Activated T-cell treated with anti-CD3 and anti-CD28 coated beads, Interleukin-2, amount 50 U/mL, for 24 hours (primary cell): ENCODE measurements at places on chromosomes 6 and 20.
A peak's percentile ranks its signal among the peaks of the same experiment; 100 is the strongest.

GRCh38 chr20:33769043-33769442, 37.2 kb downstream of the ZNF341 start:
- no peak for DNase-seq

DNA sequence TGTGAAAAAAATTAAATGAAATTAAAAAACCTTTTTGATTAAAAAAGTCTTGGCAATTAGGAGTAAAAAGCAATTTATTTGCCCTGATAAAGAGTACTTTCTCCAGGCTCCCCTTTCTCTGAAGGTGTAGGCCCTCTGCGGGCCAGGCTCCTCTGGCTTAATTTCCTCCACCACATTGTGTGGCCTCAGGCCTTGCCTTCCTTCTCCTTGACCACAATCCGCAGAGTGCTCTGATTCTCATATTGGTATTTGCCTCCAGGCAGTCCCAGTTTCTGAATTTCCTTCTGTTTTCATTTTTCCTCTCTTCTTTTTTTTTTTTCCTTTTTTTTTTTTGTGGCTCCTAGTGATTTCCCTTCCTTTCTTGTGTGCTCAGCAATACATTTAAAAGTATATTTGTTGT, 96.4 kb downstream of the AIG1 start:
- no peak for DNase-seq

- no peak for DNase-seq
Observed at GRCh38 chr6:10081957-10082356, 332.9 kb downstream of the TFAP2A start.

GRCh38 chr6:3516092-3516491, 59.2 kb upstream of the SLC22A23 start:
- DNase-seq, result no peak

- DNase-seq, result no peak
Observed at GRCh38 chr6:160882791-160883279, 108.7 kb upstream of the MAP3K4 start.

DNA sequence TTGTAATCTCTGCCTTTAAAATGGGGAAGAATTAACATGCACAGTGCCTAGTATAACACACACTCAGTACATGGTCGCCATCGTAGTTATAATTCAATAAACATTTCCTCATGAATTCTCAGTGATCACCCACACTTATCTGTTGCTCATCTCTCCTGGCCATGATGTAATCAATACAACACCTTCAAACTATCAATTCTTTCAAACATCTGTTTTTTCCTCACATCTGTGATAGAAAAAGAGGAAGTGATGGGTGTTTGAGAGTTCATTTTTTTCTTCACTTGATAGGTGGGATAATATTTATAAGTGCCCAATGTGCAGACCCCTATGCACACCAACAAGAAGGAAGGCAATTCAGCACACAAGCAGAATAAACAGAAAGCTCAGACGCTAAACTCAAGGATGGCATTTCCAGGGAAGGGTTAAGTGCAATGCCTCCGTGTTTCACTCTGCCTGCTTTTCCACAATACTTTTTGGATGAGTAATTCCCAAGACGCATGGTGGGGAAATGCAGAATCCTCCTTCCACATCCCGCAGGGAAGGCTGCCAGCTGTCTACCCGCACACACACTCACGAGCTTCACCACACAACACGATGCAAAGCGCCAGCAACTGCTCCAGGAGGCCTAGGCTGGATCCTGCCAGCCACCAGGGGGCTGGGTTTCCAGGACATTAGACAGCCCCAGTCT, 100.3 kb downstream of the GMPR start:
- no peak for DNase-seq

DNA sequence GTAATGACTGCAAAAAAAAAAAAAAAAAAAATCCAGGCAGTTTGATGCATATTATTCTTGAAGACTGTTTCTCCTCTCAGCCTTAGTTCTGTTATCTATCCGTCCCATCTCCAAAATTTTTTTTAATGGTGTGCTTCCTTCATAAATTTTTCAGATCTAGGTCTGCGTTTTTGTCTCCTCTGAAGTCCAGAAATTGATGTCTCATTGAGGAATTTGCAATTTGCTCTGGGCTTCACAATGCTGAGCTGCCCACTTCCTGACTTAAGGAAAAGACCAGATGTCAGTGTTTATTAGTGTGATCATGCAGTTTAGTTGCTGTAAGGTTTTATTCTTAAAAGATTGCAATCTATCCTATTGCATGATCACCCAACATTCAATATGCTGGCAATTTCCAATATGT, 297.6 kb downstream of the ZNF217 start:
- no peak for DNase-seq

DNA sequence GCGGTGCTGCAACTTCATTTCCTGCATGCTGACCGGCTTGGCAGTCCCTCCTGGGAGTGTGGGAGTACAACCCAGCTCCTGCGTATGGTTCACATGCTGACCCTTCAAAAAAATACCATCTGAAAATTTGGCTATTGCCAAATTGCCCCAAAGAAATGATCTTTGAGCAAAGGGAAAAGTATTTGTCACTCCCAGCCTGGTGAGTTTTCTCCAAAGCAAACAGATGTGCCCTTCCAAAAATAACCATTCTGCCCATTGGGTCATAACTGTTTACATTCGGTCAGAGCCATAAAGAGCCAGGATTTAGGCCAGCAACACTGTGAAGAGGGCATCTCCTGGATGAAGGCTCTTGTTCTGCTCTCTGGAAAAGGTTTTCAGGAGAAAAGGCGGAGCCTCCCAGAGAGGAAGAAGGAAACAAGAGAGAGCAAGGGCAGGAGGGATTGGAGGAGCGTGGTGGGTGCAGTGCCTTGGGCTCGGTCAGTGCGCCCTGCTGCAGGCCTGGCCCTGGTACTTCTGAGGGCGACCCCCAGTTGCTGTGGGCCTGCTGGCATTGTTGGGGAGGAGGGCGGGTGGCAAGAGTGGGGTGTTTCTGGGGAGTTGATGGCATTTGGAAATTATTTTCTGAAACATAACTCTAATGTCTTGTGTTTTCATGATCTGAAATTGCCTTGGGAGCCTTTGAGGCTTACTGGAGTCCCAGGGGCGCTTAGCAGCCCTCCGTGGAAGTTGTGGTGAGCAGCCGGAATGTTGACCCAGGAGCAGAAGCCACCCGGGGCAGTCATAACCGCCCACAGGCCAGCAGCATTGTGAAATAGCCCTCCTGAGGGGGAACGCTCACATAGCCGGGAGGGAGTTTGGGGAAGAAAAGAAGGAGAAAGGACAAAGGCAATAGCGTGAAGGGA, 248.4 kb downstream of the MYLK4 start:
- DNase-seq, result no peak

DNA sequence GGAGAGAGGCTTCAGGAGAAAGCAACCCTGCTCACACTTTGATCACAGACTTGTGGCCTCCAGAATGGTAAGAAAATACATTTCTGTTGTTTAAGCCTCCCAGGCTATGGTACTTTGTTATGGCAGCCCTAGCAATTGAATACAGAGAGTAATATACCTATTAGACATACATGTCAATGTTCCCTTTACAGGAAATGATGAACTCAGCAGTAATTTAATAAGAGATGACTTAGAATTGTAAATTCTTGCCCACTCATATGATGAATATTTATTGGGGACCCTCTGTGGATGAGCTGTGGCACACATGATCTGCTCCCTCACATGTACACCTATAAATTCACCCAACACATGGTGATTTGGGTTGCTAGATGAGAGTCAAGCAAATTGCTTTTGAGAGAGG, 20.4 kb upstream of the FOXA2 start:
- no peak for DNase-seq

- no peak for DNase-seq
Observed at GRCh38 chr6:10309457-10310329, 105.2 kb downstream of the TFAP2A start.

GRCh38 chr20:25050082-25050481, 7.9 kb downstream of the ACSS1 start:
- DNase-seq, result peak; percentile 19

GRCh38 chr6:34350137-34350933, 42.1 kb downstream of the NUDT3 start:
- no peak for DNase-seq

GRCh38 chr20:41147767-41148191, 10.4 kb downstream of the PLCG1 start:
- no peak for DNase-seq

DNA sequence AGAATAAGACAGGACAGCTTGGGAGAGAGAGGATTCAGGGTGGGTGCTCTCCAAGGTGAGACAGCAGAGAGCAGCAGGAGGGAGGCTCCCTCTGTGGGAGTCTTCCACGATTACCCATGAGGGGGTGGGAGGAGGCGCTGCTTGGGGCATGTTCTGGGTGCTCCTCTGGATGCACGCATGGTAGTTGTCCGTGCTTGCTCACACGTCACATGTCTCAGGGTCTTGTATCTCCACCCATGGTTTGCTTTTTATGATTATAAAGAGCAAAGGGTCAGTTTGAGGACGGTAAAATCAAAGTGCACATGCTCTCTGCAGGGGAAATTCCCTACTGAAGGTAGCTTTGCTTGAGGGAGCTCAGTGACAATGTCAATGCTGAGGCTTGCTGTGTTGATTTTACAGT, 338.4 kb downstream of the THBS2 start:
- DNase-seq, result no peak

- DNase-seq, result no peak
Observed at GRCh38 chr6:127131772-127132376, 13.4 kb downstream of the RSPO3 start.

- no peak for DNase-seq
Observed at GRCh38 chr6:140968062-140968461, 1164.7 kb upstream of the GJE1 start.

- DNase-seq, result no peak
Observed at GRCh38 chr20:57904314-57905105, 194.7 kb upstream of the PMEPA1 start.

DNA sequence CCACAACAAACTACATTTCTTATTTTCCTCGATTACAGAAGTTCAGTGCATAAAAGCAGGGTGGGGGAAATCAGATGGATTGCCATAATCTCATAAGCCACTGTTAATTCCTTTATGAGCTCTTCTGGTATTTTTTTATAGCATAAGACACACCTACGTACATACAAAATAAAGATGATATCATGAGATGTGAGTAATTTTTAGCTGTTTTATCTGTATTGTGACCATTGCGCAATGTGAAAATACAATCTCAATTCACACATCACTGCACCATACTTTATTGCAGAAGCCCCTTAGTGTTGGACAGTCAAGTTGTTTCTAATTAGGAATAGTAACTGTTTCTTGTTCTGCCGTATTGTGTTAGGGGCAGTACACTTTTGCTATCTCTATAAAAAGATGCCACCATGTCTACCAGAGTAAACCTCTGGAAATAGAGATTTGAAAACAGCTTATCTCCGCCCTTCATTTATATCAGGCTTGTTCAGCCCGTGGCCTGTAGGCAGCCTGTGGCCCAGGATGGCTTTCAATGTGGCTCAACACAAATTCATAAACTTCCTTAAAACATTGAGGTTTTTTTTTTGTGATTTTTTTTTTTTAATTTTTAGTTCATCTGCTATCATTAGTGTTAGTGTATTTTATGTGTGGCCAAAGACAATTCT, 90.4 kb downstream of the FARS2 start:
- no peak for DNase-seq

GRCh38 chr6:33673851-33674250, 37.6 kb downstream of the UQCC2 start:
- no peak for DNase-seq

DNA sequence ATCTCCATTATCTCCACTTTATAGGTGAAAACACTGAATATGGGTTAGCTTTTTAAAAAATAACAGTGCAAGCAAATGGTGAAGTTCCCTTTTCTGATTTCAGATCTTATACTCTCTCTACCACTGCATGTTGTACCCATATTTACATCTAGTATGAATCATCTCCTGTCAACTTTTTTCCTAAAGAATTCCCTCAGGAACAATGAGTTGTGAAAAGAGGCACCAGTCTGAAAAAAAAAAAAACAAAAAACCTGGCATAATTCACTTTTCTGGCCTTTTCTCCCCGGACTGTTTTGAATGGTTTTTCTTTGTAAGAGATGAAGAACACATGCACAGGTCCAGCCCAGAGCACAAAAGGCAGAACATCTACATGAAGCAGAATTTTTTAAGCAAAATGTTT, 596.0 kb downstream of the COL12A1 start:
- DNase-seq, result no peak

GRCh38 chr20:14012671-14013070, 17.4 kb downstream of the MACROD2 start:
- no peak for DNase-seq

- DNase-seq, result no peak
Observed at GRCh38 chr20:39270837-39271604, 308.9 kb downstream of the DHX35 start.

DNA sequence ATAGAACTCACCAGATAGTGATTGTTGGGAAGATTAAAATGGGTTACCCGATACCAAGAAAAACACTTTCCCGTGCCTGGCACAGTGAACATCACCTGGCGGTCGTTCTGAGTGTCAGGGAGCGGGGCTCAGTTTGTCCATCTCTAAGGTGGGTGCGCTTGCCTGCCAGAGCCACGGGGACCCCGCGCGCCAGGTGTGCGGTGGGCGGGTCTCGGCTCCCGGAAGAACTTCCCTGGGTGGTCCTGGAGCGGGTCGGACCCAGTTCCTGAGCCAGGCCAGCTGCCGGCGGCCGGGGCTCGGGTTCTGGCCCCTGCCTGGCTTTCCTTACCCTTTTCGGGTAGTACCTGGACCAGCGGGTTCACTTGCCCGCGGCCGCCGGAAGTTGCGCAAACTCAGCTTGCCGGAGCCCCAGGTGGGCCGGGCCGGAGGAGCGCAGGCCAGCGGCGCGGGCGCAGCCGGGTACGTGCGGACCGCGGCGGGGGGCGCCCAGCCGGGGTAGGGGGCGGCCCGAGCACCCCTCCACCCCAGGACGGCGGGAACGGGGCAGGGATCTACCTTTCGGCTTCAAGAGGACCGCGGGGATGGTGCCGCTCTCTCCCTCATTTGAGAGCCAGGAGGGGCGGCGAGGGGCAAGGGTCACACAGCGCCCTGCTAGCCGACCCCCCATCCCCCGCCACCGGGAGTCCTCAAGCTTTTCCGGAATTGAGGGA, 7.5 kb downstream of the FAM110A start:
- peak; percentile 56 for DNase-seq
